ENCODE measurements at places on chromosomes 5 and 9. TPM values are rescaled to one million over a fixed set of nuclear protein-coding genes. Genes with fewer than 3 reads are reported as not detected.

Gene FSTL4
- not detected for total RNA-seq

DNA sequence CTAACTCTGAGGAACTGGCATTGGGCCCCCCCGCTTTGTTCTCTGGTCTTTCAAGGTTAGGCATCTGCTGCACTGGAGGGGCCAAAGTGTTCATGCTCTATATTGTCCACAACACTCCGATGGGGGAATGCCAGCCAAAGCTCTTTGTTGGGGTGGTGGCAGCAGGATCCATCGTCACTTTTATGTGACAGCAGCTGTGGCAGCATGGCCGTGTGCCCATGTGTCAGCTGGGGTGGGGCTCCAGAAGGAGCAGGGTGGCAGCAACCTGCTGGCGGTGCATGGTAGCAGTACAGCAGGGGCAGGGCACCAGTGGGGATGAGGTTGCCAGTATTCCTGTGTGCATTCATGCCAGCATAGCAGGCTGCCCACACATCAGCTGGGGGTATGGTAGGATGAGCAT lies 28.2 kb downstream of the ITGA2 start:
- DNase-seq: no peak

DNA sequence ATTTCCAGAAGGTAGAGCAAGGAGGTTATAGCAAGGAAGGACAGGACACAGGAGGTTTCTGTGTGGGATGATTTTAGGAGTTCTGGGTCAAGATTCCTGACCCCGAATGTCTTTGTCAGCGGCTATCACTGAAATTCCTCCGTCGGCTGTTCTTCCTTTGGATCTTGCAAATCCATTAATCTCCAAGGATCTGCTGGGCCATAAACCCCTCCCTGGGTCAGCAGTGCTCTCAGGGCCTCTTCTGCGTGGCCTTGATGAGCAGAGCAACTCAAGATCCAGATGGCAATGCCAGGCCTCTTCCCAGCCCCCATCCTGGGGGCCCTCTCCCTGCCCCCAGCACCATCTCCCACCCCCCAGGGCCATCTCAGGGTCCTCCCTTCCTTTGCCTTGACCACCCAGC lies 16.3 kb upstream of the COL27A1 start:
- no peak for DNase-seq

DNA sequence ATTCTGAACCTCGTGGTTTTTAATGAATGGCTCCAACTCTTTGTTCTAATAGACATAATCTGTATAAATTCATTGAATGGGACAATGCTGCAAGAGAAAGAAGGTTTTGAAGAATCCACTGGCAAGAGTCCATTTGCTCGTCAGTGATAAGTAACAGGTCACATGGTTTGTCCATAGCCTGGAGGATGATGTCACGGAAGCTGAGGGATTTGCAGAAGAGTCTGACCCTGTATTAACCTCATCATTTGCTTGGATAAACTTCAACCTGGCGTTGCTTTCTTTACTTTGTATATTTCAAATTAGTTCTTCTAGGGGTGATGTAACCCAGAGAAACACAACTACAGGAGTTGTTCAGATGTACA lies 197.4 kb downstream of the GAS1 start:
- DNase-seq: no peak

DNA sequence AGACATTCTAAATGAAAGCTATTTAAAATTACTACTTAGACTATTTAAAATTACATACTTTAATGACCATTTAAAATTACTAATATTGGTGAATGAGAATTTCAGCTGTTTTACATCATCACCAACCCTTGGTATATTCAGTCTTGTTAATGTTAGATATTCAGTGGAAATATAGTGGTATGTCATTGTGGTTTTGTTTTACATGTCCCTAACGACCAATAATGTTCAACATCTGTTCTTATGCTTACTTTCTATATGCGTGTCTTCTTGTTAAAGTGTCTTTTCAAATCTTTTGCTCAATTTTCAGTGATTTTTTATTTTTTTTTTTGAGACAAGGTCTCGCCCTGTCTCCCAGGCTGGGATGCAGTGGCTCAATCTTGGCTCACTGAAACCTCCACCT lies 279.3 kb upstream of the TARS1 start:
- no peak for DNase-seq

GRCh38 chr5:132063090-132063911 lies 2.8 kb downstream of the IL3 start:
- peak; percentile 97 for DNase-seq

DNA sequence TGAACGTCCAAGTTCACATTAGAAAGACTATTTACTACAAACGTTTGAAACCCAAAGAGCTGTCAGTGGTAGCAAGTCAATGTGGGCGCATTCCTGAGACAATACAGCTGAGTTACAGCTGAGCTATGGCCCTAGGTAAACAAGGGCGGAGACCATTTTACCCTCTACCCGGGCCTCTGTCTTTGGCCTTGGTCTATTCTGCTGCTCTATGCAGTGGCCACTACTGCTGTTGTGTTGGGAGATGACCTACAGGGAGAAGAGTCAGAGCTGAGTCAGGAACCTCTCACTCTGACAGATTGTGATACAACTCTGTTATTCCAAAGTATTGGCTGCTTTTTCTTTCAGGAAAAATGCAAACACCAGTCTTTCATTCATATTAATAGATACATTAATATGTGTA lies 700.6 kb downstream of the SEMA5A start:
- DNase-seq: peak; percentile 90

Gene IGFBPL1
- total RNA-seq: 0.36 TPM
